Neuronal stem cell (in vitro differentiated cells): ENCODE measurements at places on chromosomes 5 and 9.

GRCh38 chr5:142537938-142538337 is 148.0 kb downstream of the FGF1 start:
- DNase-seq: no peak

DNA sequence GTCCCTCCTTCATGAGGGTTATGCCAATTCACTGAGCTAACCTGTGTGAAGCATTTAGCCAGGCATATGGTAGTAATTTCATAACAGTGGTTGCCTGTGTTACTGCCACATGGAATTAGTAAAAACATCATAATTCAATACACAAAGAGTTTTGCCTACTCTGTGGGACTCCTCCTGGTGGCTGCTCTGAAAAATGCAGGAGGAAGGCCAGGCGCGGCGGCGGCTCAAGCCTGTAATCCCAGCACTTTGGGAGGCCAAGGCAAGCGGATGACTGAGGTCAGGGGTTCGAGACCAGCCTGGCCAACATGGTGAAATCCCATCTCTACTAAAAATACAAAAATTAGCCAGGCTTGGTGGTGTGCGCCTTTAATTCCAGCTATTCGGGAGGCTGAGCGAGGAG is 547.3 kb downstream of the CDK5RAP2 start:
- no peak for DNase-seq

DNA sequence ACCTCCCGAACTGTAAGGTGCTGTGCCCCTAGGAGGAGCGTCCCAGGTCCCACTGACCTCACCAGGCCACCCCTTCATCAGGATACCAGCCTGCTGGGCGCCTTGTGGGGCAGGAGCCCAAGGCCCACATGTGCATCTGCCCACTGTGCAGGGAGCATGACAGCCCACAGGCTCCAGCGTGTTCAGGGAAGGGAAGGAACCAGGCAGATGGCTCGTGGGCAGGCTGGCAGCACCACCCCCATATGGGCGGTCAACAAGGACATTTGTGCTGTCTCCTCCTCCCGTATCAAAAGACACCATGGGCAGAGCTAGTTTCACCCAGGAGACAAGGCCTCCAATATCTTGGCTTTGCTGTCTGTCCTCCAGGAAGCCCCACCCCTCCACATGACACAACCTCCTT is 85.5 kb upstream of the PPP1R26 start:
- no peak for DNase-seq

GRCh38 chr5:97494465-97494864 is 311.4 kb upstream of the RIOK2 start:
- no peak for DNase-seq

DNA sequence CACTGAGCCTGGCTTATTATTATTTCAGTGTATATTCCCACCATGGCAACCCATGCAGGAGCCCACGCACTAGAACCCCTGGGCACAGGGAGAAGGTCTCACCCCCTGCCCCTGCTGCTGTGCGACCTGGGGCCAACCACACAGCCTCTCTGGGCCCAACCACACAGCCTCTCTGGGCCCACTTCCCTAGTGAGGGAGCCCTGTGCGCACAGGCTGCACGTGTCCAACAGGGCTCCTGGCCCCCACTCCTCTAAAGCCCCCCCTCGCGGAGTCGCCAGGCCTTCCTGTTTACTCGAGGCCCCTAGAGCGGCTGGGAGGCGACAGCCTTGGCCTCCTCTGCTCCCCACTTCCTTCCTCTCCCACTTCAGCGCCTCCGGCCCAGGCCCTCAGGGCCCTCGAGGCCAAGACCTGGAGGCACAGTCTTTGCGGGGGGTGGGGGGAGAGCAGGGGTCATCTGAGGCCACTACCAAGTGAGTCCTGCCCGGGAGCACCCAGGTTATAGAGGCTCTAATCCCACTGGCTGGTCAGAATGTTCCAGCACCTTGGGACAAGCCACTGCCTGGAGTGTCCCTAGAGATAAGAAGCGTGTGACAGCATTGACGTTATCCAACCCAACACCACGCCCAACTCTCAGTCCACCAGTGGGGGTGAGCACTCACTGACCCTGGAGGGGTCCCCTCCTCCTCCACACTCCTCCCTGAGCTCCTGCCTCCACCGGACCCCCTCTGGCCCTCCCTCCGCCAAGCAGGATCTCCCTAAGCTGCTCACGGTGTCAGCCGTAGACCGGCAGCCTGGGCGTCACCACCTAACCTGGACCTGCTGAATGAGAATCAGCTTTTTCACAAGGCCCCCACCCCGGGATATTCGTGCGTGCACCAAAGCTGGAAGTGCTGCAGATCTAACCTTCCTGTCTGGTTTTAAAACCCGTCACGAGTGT is 7.9 kb upstream of the ENG start:
- DNase-seq: no peak
